ENCODE measurements at places on chromosomes 6 and 20.

- DNase-seq, result no peak
These were observed 111.5 kb downstream of the MOXD1 start for GRCh38 chr6:132289756-132290155.

DNA sequence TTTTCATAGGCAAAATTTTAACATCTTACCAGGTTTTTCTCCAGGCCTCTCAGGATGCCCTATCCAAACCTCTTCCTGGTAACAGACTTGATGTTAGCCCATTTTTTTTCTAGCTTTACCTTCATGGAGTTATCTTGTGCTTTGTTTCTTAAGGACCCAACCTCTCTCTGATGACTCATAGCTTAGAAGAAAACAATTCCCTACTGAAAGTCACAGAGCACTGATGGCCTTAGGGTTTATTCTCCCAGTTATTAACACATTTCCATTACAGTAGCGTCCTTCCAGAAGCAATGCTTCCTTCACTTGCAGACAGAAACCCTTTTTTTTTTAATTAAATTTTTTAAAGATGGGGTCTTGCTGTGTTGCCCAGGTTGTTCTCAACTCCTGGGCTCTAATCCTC is 79.4 kb downstream of the IYD start:
- no peak for DNase-seq

DNA sequence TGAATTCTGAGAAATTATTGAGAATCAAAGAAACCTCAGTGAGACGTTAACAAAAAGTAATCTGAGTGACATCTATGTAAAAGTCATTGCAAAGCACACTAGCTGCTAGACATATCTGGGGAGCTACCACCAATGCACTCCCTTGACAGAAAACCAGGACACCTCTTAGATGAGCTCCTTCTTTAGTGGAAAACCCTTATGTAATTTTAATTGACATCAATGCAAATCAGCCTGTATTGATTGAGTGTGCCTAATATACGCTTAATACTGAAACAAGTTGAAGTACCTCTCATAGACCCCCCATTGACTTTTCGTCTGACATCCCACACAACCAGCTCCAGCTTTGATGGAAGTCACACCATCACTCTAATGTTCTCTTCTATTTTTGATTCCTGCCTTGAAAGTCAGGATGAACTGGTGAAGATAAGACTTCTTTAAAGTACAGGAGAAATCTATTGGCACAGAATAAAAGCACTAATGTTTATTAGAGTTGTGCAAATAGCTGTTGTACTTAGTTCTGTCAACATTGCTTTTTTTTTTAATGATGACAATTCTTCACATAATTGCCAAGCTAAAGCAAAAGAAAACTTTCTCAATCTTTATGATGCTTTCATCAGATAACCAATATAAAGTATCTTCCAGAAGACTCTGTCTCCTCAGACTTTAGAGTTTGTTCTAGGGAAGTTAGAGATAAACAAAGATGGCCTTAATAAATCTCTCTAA is 98.0 kb upstream of the FAM8A1 start:
- DNase-seq, result no peak

DNA sequence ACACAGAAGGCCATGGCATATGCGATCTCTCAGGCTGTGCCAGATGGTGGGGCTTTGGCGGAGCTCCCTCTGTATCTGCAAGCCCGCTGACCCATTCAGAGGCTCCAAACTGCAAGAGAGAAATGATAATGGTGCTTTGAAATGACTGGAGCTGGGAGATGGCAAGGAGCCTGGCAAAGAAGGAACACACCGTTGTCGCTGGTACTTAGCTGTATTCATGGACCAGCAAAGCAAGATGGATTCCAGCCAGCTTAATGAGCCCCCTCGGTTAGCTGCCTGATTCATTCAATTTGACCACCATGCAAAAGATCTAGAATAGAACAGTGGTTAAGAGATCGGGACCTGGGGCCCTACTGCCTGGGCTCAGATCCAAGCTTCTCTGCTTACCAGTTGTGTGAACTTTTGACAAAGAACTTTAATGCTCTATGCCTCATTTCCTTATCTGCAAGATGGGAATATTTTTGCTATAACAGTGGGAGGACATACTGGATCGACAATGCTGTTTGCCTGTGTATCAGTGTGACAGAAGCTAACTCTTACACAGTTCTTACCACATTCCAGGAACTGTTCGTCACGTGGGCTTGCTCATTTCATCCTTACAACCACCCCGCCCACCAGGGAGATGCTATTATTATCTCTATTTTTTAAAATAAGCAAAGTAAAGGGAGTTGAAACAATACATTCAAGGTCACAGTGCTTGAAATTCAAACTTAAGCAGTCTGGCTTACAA is 317.8 kb upstream of the SULF2 start:
- DNase-seq, result no peak

DNA sequence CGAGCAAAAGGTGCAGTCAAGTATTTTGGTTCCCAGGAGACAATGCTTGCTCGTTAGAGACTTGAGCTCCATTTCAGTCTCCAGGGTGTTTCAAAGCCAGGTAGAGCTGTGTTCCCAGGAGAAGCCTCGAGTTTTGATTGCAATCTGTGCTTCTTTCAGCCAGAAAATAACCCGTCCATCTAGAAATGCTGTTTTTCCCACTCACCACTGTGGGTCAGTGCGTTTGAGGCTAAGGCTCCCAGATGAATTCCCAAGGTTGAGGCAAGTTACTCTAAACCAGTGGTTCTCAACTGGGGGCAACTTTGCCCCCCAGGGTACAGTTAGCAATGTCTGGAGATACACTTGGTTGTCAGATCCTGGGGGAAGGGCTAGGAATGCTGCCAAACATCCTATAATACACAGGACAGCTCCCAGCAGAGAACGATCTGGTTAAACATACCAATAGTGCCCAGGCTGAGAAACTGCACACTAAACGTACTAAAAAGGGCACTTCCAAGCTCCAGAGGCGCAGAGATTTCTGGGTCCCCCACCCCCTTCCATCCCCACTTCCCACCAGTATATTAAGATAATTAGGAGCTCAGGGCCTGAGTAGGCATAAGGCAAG is 13.8 kb downstream of the BMP7 start:
- no peak for DNase-seq

DNA sequence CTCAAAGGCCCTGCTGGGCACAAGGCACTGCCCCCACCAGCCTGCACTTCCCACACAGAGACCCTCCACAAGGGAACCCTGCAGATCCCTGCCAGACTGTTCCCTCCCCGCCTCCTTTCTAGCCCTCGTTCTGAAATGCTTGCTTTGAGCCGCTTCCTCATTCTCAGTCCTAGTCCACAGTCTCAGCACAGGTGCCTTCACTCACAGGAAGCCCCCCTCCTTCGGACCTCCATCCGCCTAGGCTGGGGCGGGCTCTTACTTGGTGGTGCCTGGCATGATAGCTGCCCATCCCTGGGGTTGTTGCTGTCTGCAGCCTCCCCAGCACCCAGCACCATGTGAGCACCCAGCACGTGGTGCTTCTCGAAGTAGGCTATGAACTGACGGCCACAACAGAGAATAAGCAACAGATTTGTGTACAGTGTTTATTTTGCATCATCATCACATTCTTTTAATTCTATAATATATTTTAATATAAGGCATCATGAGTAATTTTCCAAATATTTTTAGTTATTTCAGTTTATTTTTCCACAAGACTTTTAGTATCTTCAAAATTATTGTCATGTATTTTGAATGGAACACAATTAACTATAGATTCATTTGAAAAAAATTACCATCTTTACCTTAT is 12.3 kb downstream of the CST5 start:
- DNase-seq, result no peak

GRCh38 chr20:12528104-12528503 is 480.7 kb upstream of the SPTLC3 start:
- DNase-seq, result no peak

GRCh38 chr20:64006902-64007301 is 26.0 kb downstream of the PRPF6 start:
- DNase-seq, result no peak

- no peak for DNase-seq
These were observed 57.6 kb downstream of the DAAM2 start for GRCh38 chr6:39849764-39850163.

DNA sequence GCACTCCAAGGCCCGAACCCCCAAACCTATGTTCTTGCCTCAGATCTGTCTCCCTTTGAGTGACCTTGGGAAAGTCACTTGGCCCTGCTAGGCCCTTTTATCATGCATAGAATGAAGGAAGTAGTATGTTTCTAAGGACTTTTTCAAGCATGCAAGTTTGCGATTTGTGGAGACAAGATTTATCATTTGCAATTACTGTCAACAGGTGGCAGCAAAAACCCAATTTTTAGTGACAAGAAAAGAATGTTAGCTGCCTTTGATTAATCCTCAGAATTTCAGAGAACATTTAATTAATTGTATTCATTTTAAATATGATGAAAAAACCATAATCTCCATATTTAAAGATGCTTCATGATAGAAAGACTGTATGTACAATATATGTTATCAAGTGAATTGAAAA is 28.3 kb upstream of the PREP start:
- DNase-seq, result no peak

- DNase-seq, result no peak
These were observed 18.2 kb upstream of the RBL1 start for GRCh38 chr20:37114012-37114411.

- no peak for DNase-seq
These were observed 122.8 kb upstream of the DST start for GRCh38 chr6:56765494-56765893.

DNA sequence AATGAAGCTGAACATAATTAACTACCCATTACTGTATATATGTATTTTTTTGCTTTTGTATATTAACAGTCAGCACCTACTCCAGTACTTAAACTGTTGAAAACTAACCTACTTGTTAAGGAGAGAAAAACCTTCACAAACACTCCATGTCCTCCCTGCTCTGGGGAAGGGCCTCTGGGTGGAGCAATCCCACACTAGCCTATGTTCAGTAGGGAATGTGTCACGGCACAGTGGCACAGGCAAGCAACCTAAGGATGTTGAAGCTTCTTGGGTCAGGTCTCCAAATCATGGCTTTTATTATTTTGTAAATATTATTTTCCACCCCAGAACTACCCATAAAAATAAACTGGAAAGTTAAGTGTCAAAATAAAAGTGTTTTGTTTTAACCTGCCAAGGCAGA is 5.3 kb downstream of the MAN1A1 start:
- DNase-seq, result no peak

DNA sequence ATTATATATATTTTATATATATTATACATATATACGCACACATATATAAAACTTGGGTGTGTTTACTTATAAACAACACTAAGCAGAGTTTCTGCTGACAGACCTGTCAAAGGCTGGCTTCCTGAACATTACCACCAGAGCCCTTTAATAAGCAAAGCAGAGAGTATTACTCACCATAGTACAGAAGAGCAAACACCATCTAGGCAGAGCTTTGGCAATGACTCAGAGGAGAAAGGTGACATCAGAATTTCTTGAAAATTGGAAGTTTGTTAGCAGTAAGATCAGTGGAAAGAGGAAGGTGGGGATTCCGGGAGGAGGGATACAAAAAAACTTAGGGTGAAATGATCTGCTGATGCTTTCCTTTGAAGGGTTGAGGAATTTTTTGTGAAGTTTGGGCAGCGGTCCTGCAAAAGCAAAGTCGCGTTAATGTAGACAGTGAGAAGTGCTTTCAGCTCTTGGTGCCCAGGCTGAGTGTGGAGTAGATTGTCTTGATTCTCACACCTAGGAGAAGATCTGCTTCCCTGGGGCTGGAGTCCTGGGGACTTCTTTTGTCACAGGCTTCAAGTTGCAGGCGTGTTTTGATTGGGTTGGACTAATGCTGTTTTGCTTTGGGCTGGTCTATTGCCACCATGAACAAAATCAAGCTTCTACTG is 109.6 kb upstream of the BACH2 start:
- no peak for DNase-seq

DNA sequence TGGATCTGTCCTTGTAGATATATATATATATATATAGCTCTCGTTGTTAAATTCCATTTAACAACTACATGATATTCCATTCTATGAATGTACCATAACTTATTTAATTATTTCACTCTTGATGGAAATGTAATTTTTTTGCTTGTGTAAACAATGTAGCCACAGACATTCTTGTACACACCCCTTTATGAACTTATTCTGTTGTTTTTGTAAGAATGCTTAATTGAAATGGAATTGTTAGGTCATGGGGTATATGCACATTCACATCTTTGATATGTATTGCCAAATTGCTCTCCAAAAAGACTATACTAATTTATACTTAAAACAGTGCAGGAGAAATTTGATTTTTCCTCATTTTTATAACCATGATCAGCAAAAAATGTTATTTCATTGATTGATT is 67.2 kb downstream of the MAP3K4 start:
- no peak for DNase-seq

- no peak for DNase-seq
These were observed 5.3 kb upstream of the ZNF184 start for GRCh38 chr6:27478141-27478705.

DNA sequence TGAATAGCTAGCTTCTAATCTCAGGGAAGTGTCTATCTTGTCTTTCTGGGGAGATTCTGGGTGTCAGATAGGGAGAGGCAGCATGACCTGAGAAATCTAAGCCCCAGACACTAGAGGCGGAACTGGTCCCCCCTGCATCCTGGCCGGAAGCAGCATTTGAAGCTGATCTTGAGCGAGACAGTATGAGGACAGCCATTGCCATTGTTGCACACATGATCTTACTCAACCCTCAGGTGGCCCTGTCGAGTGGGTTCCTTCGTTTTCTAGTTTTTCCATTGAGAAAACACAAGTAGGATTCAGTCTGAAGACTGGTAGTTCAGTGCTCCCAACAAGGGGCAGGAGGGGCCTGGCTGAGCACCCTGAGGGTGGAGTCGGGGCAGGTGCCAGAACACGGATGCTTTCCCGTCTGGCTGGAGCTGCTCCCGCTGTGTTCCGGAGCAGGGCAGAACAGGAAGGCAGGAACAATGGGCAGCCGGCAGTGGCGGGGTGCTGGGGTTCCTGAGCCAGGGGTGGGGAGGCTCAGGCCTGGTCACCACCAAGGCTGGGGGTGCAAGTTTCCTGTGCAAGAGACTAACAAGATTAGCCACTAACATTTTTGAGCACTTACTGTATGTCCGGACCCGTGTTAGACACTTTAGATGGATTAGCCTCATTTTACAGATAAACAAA is 7.9 kb upstream of the SDCBP2 start:
- no peak for DNase-seq

GRCh38 chr20:63074631-63075030 is 67.9 kb upstream of the BHLHE23 start:
- no peak for DNase-seq

DNA sequence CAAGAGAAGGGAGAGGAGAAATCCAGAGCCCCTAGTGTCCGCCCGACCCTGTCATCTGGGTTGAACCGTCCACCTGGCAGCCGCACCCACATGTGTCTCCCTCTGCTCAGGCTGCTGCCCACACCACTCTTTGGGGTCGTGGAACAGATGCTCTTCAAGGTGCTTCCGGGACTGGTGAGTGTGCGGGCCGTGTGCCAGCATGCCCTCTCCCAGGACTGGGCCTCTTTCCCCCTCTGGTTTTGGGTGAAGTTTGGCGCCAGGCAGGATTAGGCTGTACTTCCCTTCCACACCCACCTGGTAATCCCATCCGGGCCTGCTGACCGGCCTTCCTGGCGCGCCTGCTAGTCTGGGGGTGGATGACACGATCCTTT is 7.9 kb downstream of the BPIFB3 start:
- DNase-seq, result no peak

- DNase-seq, result no peak
These were observed 20.7 kb upstream of the IGF2R start for GRCh38 chr6:159948199-159948598.
